Activated CD8-positive, alpha-beta T cell treated with anti-CD3 and anti-CD28 coated beads, Interleukin-2, amount 10 ng/mL, durations not matched to agents 7 days and 5 days (primary cell): ENCODE measurements at places on chromosomes 4 and X. TPM values are rescaled to one million over a fixed set of nuclear protein-coding genes. Genes with fewer than 3 reads are reported as not detected.

DNA sequence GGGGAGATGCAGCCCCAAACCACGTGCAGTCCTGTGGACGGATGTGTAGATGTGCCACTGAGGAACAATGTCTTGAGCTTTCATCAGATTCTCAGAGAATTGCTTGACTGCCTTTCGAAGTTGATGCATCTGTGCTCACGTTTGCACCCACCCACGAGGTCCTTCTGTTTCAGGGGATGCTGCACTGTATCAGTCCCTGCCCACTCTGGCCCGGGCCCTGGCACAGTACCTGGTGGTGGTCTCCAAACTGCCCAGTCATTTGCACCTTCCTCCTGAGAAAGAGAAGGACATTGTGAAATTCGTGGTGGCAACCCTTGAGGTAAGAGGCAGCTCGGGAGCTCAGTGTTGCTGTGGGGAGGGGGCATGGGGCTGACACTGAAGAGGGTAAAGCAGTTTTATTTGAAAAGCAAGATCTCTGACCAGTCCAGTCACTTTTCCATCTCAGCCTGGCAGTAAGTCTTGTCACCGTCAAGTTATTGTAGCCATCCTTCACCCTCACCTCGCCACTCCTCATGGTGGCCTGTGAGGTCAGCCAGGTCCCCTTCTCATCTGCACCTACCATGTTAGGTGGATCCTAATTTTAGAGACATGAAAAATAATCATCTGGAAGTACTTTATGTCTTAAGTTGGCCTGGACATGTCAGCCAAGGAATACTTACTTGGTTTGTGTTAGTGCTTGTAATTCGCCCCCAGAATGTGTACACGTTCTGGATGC lies 36.4 kb upstream of the MSANTD1 start:
- DNase-seq, result no peak

GRCh38 chrX:15785176-15785750 lies 5.0 kb upstream of the ZRSR2 start:
- no peak for DNase-seq

DNA sequence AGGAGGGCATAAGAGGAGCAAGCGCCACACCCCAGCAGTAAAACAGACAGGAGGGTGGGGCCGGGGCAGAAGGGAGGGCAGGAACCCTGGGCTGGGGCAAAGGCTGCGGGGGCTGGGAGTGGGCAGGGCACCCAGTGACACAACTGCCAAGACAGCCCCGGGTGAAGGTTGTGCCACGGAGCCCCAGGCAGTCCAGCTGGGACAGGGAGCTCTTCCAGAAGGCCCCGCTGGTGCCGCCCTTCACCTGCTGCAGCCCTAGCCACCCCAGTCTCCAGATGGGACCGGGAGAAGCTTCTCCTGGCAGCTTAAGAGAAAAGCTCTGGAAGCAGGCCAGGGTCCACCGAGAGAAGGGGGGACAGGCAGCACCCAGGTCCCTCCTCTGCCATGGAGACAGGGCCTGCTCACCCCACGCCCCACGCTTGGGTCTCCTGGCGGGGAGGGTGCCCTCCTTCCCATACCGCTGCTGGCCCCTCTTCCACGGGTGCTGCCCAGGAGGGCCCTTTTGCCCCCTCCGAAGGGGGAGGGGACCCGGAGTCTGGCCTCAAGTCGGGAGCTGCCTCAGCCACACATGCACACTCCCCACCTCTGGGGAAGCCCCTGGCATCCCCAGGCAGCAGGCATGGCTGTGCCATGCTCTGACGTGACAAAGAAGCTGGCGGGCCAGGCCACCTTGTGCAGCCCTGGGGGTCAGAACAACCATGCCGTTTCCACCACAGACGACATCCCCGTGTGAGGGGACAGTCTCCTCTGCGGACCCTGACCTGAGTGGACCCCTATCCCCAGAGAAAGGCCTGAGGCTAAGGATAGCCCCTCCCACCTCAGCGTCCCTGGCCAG lies 1.5 kb downstream of the DGKQ start:
- no peak for DNase-seq

- DNase-seq, result no peak
Observed at GRCh38 chr4:145278341-145279121, 98.1 kb upstream of the OTUD4 start.

DNA sequence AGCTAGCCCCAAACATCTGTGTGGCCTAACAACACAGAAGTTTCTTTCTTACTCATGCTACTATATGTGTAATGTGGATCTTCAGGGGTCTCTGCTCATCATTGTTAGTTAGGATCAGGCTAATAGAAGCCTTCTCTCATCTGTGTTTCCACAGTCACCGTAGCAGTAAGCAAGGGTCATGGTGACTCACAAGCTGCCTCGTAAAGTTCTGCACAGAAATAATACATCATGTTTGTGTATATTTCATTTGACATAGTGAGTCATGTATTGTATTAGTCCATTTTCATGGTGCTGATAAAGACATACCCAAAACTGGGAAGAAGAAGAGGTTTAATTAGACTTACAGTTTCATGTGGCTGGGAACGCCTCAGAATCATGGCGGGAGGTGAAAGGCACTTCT lies 38.7 kb downstream of the SLC4A4 start:
- no peak for DNase-seq

DNA sequence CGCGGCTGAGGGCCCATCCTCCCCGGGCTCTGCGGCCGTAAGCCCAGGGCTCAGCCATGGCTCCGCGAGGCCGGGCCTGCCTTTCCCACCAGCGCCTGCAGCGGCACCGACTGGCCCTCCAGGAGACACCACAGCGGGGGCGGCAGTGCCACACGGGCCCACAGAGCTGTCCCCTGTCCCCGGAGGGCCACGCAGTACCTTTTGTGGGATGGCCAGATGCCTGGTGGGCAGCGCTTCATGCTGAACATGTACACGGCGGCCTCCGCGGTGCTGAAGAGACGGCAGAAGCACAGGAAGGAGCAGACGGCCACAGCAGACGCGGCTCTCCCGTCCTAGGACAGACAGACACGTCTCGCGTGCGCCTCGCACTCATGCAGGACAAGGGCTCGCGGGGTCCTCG lies 50.4 kb downstream of the GAK start:
- DNase-seq, result no peak

ADH7 gene
- total RNA-seq, result not detected
